ENCODE measurements at places on chromosomes 4 and X.

GRCh38 chrX:150362599-150363481 lies at the start of gene MAMLD1:
TSS of gene MAMLD1 (plus strand) at chrX:150363317. CDS start at chrX:150445517, 82,200 bp downstream.
- no peak for DNase-seq

GRCh38 chr4:8913121-8913857 lies 41.6 kb upstream of the HMX1 start:
- no peak for DNase-seq

DNA sequence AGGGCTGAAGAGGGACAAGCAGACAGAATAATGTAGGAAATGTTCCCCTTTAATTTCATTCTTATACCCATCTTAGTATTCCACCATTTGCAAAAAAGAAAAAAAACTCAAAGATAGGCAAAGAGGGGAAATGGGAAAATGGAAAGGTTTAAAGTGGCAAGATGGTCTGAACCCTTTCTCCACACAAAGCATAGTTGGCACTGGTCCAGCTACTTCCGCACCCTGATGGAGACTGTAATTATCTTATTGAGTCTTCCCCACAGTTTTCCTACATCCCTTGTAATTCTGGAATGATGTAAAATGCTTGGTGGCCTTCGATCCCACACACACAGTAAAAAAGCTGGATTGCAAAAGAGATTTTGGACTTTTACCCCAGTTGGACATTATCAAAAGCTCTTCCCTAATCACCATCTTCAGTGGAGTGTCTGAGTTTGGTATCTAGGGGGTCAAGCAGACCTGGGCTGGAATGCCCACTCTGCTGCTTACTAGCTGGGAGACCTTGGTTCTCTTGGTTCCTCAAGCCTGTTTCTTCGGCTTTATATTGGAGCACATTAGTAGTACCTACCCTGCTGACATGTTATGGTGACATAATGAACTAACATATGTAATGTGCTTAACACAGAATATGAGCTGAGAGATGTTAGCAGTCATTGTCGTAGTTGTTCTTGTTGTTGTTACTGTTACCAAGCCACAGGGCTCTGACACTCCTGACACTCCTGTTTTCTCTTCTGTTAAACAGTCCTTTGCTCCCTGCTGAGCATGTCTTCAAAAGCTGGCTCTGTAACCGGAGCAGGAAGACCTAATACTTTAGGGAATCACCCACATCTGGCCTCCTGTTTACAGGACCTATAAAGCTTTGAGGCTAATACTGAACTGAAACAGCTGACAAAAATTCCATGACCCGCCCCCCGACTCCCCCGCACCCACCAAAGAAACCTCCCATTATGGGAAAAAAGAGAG lies 4.7 kb downstream of the SRPX2 start:
- DNase-seq, result no peak

GRCh38 chr4:158033416-158034120 lies 139.3 kb downstream of the GASK1B start:
- DNase-seq, result no peak

GRCh38 chr4:145814246-145814645 lies 124.4 kb downstream of the ZNF827 start:
- no peak for DNase-seq

GRCh38 chrX:115339441-115340025 lies 50.0 kb downstream of the LUZP4 start:
- DNase-seq, result no peak

GRCh38 chrX:12118134-12118533 lies 20.1 kb upstream of the FRMPD4 start:
- no peak for DNase-seq

GRCh38 chr4:173556398-173557131 lies 26.5 kb upstream of the HAND2 start:
- no peak for DNase-seq

DNA sequence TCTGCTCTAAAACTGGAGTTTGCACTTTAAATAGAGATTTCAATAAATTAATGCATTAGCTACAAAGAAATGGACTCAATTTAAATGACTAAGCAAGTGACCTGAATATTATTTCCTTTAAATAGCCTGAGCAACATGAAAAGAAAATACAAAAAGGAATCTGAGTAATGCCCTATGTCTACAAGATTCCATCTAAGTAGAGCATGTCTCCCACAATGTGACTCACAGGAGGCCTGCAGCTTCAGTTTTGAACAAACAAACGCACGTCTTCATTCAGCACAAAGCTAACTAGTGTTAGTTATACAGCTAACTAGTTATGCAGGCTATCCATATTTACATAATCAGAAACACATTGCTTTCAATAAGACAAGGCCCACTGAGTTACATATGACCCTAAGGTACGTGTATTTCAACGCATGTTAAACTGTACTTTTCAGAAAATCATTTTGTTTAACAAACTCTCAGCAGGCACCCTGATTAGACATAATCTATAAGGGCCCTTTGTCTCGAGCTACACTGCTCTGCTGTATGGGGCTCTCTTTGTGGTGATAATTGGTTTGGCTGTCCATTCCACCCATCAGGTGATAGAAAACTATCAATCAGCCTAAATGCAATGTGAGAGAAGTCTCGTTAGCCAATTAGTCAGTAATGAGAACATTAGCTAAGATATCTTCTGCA lies 116.5 kb downstream of the MAML3 start:
- no peak for DNase-seq

DNA sequence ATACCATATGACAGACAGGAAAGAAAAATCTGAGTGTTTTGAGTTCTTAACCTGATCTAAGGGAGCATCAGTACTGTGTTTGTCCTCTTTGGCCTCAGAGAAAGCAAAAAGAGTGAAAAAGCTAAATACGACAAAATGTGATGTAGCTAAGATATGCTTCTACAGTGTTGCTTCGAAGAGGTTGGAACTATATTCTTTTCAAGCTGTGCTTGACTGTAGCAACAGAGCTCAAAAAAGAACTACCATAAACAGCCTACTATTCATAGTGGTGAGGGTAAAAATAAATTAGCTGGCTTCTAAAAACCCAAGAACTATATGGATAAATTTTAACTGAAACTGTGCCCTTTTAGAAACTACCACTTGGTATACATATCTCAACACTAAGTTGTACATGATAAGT lies 881.8 kb upstream of the PCDH10 start:
- no peak for DNase-seq

GRCh38 chr4:54937501-54937900 lies 187.9 kb downstream of the KDR start:
- no peak for DNase-seq

DNA sequence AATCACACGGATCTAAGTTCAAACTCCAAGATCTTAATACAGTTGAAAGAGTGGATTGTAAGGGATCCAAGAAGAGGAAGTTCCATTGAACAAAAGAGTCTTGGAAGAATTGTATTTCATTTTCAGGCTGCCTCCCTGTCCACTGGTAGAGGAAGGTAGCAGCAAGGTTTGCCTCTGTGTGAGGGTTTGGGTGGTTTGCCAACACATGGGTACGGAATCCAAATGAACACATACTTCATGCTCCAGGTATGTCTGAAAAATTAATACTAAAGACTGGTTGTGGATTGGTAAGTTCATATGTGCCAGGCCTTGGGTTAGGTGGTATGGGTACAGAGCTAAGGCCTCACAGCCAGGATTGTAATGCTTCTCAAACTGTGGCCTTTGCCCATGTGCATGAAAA lies 523.6 kb upstream of the BOD1L1 start:
- no peak for DNase-seq

Measured in stimulated activated CD8-positive, alpha-beta memory T cell treated with anti-CD3 and anti-CD28 coated beads, Interleukin-7, amount 100 ng/mL, for 1 hour (primary cell).